ENCODE measurements at places on chromosomes 2 and 18.

DNA sequence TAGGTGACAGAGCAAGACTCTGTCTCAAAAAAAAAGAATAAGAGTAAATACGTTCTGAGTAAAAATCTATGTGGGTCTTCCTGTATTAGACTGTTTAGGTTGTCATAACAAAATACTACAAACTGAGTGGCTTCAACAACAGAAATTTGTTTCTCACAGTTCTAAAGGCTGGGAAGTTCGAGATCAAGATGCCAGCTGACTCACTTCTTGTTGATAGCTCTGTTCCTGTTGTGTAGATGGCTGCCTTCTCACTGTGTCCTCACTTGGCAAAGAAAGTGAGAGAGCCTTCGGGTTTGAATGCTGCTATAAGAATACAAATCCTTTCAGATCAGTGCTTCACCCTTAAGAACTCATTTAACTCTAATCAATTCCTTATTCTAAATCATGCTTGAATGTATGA, 430.0 kb upstream of the VWC2L start:
- no peak for DNase-seq

DNA sequence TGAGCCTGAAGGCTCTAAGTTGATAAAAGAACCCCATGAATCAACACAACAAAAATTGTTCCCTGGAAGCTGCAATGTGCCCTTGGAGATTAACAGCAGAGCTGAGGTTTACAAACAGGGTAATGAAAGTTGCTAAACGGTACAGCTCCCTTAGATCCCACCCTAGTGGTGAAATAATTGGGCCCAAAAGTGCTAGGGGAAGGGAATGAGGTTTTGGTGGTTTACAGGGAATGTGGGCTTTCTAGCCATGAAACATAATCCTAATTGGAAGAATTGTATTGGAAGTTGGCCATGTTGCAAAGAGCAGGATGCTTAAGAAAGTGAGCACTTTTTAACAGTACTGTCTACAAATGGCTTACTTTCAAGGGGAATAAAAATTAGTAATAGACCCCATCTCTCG, 180.2 kb upstream of the SMIM21 start:
- no peak for DNase-seq

- DNase-seq: peak; percentile 23
Measured at GRCh38 chr2:176565641-176566323, 296.5 kb downstream of the MTX2 start.

DNA sequence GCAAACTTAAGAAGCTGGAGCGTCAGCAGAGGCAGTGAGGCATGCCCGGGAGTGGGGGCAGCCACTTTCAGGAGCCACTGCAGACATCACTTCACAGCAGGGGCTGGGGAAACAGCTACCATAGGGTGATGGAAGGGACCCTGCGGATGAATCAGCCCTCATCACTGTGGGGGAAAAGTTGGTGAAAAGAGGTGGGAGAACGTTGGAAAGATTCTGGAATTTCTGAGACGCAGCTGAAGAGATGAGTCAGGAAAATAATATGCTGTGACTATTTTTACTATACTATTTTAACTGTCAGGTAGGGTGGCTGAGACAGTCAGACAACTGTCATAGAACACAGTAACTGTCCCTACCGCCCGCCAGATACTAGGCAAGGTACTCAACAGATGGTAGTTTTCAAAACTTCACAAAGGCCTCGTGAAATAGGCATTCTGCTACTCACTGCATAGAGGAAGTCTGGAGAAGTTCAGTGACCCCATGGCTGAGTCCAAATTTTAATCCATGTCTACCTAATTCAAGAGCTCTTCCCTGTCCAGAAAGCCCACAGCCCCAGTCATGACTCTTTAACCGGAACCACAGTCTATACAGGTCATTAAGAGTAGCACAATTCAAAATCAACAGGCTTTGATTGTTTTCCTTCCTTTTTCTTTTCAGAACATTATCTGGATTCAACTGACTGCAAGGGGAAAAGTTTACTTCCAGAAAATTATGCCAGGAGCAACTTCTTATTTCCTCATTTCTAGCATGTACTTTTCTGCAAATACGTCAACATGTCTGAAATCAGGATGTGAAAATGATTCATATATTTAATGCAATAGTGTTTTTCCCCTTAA, 39.3 kb upstream of the EPB41L3 start:
- no peak for DNase-seq

GRCh38 chr2:150872756-150873395, 385.4 kb upstream of the RND3 start:
- peak; percentile 1 for DNase-seq
